DMS79 (cell line): ENCODE measurements at places on chromosomes 1 and 21.

- no peak for DNase-seq
Observed at GRCh38 chr1:176829261-176829660, 335.3 kb downstream of the ASTN1 start.

- DNase-seq: no peak
Observed at GRCh38 chr21:16264319-16264718, 534.5 kb downstream of the USP25 start.

- no peak for DNase-seq
Observed at GRCh38 chr1:31569596-31570173, 6.6 kb upstream of the TINAGL1 start.

GRCh38 chr1:9615316-9616063 is 26.8 kb downstream of the TMEM201 start:
- no peak for DNase-seq

DNA sequence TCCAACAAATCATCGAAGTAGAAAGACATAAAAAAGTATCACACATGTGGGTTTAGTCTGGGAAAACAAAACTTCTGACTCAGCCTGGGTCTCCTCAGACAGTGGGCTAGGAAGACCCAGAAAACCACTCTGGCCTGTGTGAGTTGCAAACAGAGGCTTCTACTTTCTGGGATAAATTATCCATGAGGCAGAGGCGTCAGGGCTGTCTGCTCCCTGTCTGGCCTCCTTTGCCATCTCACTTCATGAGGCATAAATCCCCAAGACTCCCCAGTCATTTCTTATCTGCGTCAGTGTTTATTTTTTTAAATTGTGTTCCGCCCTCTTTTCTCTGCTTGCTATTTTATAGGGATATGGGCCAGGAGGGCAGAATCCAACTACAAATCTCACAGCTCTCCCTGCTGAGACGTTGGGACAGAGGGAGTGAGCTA is 80.6 kb upstream of the TRABD2B start:
- no peak for DNase-seq

DNA sequence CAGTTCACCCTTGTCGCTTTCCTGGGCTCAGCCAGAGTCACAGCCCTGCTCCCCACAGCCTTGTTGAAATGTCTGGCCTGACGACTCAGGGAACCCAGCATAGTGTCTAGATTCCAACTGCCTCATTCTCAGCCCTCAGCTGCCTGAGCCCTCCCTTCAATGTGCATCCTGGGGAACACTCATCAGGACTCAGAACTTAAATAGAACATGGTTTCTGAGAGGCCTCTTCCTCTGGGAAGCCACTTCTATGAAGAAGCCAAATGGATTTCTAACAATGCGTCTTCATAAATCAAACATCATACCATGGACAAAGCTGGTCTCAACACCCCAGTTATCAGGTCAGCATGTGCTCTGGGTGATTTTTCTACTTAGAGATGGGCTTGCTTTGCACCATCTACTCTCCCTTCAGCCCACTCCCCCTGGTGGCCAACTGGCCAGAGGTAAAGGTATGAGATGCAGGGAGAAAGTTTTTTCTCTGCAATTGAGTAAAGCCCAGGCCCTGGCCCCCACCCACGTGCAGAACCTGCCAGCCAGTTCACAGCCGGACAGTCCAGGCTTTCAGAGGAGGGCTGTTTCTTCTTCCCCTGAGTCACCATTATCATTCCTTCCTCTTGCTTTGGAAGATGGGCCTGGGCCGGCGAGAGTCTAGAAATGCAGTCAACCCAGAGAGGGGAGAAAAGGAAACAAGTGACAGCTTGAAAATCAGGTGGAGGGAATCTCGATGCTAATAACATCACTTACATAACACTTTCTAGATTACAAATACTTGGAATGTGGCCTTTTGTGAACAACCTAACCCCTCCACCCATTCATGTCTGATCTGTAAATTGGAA is 32.1 kb downstream of the CD244 start:
- DNase-seq: no peak

GRCh38 chr1:67441183-67441582 is 11.0 kb upstream of the SERBP1 start:
- DNase-seq: no peak
